ENCODE measurements at places on chromosomes 5 and 9.
A peak's percentile ranks its signal among the peaks of the same experiment; 100 is the strongest.

DNA sequence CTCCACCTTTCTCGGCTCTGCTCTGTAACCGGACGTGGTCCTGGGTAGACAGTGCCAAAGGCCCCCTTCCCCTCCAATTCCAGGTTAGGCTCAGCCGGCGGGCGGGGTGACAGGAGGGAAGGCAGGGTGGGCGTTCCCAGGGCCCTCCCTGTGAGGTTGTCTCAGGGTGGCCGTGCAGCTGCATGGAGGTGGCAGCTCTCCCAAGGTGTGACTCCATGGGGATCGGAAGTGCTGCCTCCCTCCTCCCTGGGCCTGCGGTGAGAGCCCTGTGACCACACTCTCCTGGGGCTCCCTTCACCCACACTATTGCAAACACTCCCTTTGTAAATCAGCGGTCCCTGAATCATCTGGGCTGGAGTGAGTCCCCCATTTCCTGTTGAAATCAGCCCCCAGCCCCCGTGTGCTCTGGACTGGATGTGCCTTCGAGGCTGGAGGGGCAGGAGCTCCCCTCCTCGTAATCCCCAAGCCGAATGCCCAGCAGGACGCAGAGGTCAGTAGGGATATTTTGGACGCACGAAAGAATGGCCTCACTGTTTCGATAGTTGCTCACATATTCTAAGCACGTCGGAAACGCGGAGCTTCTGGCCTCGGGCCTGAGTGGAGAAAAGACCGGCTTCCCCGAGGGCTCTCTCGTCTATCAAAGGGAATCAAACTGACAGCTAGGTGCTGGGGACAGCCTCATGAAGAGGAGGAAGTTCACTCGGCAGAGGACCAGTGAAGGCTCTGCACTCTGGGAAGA lies 107.6 kb upstream of the COL5A1 start:
- DNase-seq, result no peak

- no peak for DNase-seq
These were observed 10.5 kb upstream of the NACC2 start for GRCh38 chr9:136105398-136106135.

DNA sequence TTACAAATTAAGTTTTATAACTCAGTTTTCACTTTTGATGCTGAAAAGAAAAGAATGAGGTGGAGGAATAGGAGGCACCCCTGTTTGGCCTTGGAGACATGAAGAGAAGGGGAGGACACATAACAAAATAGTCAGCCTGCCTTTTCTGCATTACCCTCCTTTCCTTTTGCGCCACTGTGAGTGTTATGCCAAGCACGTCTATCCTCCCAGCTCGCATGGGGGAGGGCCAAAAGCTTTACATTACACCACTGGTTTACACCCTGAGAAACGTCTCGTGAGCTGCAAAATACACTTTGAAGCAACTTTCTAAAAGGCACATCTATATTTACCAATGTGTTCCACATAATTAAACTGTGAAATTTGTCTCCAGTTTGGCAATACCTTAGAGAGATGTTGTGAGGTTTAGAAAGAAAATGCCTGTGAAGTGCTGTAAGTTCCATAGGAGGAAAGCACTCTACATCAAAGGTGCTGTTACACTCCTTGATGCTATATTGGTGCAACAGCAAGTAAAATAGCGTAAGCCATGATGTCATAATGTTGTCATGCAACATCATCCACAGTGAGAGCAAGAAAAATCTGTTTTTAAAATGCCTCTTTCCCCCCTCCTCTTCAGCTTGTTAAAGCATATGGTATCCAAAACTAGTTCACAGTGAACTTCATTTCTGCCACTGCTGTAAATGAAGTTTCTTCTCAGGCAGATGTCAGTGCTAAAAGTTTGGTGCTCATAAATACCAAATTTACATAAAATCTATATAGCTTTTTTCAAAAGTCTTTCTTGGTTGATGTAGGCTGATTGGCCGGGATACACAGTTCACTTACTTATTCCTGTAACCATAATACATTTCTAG lies 50.3 kb downstream of the CETN3 start:
- no peak for DNase-seq

GRCh38 chr9:96514108-96514799 lies 64.3 kb downstream of the HABP4 start:
- DNase-seq, result no peak

GRCh38 chr5:43389679-43390329 lies 22.4 kb downstream of the CCL28 start:
- peak; percentile 55 for DNase-seq

- no peak for DNase-seq
These were observed 491.6 kb downstream of the SEMA5A start for GRCh38 chr5:9054322-9054721.

DNA sequence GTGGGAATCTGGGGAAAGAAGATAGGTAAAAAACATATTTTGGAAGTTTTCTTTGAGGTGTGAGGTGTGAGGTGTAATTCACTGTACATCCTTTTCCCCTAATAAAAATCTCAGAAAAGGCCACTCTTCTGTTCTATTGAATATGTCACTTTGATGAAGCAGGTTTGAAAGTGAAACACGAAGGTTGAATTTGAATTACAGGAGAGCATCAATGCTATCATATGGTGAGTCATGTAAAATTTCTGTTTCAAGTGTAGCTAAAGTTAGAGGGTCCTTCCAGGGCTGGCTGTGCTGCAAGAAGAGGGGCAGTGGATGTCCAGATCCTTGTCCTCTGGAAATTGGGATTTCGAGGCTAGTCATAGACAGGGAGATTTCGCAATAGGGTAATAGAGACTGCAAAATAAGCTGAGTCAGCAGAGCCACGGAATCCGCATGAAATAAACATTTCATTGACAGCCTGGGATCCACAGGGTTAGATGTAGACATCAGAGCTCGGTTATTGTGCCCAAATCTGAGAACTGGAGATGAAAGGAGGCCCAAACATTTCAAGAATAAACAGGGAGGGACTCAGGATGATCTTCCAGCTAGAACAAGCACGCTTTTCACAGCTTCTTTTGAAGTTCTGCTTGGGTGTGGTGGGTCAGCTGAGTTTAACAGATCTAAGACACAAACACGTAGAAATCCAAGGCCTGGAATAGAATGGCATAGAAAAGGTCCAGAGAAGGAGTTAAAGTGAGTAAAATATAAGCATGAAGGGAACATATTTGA lies 194.4 kb upstream of the CDKN2B start:
- DNase-seq, result no peak

DNA sequence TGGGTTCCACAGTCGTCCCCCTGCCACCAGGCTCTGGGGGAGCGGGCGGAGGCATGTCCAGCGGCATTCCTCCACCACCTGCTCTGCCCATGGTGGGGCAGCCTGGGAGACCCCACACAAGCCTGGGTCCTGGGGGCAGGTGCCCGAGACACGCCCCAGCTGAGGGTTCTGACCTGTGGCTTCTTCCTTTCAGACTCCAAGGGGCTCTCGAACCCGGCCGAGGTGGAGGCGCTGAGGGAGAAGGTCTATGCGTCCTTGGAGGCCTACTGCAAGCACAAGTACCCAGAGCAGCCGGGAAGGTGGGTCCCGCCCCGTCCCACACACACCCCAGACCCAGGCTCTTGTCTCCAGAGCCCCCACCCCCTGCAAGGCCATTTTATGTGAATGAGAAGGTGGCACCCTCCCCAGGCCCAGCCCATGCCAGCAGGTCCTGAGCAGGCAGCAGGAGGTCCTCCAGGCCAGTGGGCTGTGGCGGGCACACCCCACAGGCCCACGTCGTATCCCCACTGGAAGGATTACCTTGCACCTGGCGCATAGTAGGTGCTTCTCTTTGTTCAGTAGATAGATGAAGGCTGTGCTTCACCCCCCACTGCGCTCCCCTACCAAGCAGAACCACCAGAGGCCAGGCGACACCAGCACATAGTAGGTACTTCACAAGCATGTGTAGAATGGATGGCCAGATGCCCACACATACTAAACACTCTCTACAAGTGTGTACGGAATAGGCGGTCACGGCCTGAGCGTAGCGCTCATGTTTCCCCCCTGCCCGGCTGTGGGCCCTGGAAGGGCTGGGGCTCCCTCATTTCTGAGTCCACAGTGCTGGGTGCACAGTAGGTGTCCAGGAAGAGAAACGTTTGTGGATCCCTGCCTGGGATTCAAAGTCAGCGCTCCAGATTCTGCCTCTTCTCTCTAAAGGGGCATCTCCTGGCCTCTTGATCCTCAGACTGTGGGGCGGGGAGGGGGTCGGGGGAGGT lies 107.9 kb downstream of the RXRA start:
- DNase-seq, result no peak

DNA sequence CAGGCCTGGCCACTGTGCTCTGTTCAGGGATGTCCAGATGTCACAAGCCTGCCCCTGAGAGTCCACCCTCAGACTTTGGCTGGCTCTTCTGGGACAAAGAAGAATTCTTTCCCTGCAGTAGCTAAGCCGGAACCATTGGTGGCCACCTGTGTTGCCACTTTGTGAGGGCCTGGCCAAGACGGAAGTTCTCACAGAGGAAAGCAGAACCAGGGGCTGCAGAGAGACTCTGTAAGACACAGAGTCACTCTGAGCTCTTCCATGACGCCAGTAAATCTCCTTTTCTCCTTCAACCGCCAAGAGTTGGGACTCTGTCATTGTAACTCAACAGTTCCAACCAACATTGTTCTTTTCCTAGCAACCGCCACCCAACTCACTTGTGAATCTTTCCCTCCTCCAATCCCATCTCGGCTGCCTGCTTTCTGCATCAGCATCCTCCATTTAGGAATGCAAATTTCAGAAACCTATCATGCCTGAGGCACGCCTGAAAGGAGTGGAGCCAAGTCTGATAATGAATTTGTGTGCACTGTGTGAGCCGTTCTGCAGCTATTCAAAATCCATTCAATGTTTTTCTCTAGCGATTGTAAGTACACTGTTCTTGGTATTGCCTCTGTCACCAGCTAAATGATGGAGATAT lies 37.8 kb upstream of the ATP6V1G1 start:
- no peak for DNase-seq

GRCh38 chr9:112971415-112971814 lies 40.6 kb downstream of the ZNF883 start:
- DNase-seq, result peak; percentile 5

DNA sequence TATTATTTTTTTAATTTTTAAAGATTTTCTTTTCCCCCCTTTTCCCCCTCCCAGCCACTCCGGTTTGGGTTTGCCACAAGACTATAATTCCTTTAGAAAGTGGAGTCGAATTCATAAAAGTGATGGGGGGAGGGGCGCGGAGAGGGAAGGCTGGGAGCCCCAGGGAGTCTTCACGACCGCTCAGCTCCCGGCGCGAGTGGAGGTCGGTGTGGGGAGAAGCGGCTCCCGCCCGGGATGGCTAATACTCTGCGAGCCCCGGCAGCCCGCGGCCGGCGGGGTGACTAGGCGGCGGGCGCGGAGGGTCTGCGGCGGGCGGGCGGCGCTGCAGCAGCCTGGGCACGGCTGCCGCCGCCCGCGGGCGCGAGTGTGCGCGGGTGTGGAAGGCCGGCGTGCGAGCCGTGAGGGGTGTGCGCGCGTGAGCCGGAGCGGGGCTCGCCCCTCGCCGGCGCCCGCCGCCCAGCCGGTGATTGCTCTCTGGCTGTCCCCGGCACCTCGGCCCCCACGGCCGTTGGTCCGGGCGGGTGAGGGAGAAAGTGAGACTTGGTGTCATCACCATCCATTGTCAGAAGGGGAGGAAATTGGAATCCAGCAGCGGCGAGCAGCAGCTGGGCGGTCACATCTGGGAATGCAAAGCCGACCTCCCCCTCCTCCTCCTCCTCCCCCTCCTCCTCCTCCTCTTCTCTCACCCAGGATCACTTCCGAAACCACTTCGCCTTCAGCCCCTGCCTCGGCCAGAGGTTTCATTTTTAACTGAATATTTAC lies at the start of gene PARP8:
Gene PARP8 (plus strand): TSS at position 377 of the 762 bp plus-strand sequence. CDS start 459 bp downstream, outside the sequence.
- DNase-seq, result peak; percentile 58

- DNase-seq, result no peak
These were observed 189.9 kb upstream of the VCAN start for GRCh38 chr5:83281658-83282057.

DNA sequence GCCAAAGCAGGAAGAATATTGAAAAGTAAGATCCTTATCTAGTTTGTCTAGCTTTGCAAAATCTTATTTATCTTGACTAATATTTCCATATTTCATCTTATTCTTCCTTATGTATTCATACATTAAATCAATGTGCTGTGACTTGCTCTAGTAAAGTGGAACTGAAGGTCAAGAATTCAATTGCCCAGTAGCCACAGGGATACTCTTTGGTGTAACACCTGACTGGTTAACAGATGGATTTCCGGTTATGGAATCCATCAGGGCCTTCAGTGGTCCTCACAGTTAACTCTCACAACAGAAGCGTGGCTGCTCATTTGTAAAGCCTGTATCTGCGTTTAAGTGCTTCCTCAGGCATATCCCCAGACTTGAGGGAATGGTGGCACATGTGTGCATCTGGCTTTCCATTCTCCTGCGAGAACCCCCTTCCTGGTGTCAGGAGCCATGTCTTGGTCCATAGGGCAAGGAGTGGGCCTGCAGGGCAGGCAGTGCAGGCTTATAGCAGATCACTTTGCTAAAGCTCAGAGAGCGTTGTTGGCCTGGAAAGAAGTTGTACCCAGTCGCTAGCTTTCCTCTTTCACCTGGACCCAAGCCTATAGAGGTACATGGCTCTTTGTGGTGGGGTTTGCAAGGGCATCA lies 99.2 kb downstream of the HSPA4 start:
- DNase-seq, result no peak

- DNase-seq, result no peak
These were observed 30.6 kb upstream of the IL6ST start for GRCh38 chr5:56025151-56025885.

DNA sequence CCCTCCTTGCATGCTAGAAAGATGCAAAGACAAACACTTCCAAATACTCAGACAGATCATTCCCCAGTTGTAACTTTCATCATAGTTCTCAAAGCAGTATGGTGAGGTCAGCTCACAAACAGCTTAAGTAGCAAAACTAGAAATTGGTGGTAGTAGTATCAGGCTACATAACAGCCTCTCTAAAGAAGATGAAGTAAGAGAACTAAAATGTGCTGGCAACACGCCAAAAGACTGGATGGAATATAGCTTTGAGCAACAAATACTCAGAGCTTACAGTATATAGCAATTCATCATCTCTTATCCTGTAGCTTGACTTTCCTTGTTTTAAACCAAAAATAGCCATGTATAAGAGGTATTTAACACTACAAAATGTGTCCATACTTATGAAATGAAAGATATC lies 7.5 kb downstream of the PFDN1 start:
- no peak for DNase-seq

DNA sequence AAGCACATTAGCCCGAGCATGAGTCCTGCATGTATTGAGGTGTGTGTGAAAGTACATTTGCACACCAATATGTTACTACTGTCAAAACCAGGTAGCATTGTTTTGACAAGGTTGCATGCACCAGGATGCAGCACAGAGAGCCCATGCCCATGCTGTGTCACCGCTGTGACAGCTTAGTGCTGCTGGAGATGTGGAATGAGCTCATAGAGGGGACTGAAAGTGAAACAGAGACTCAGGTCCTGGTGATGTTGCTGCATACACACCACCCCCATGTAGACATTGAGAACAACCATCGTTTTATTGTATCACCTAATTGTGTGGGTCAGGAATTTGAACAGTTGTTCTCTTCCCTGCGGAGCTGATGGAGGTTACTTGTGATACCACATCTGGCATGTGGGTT lies 53.0 kb downstream of the GADD45G start:
- no peak for DNase-seq
